ENCODE measurements at places on chromosomes 6 and 20. TPM values are rescaled to one million over a fixed set of nuclear protein-coding genes. Genes with fewer than 3 reads are reported as not detected.

Gene PTK6
- total RNA-seq: under 0.01 TPM

Gene FNDC11
- 2.6 TPM for total RNA-seq

Gene LRRC73
- total RNA-seq: under 0.01 TPM

Gene KHDC1L
- not detected for total RNA-seq

Gene CD83
- total RNA-seq: 1.7 TPM

Gene TNNC2
- not detected for total RNA-seq

Gene REPS1
- total RNA-seq: 21.1 TPM

Gene C4A
- total RNA-seq: 0.44 TPM

Gene STMND1
- not detected for total RNA-seq

Data from lung microvascular endothelial cell (primary cell).